DMS153 (cell line): ENCODE measurements at places on chromosomes 7 and 10.

DNA sequence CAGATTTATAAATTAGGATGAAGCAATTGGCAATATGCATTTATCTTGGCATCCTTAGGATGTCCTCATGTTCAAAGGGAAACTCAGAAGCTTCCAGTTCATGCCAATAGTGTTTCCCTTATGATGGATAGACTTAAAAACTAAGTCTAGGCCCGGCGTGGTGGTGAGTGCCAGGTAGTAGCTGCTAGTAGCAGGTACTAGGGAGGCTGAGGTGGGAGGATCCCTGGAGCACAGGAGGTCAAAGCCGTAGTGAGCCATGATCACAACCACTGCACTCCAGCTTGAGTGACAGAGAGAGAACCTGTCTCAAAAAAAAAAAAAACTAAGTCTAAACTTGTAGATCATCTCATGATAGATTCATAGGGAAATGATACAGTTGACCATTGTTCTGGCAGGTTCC lies 115.0 kb downstream of the DOCK1 start:
- no peak for DNase-seq

GRCh38 chr10:131004276-131004675 lies 307.2 kb downstream of the TCERG1L start:
- no peak for DNase-seq

- DNase-seq = no peak
These were observed 7.4 kb upstream of the TTYH3 start for GRCh38 chr7:2624293-2624886.

DNA sequence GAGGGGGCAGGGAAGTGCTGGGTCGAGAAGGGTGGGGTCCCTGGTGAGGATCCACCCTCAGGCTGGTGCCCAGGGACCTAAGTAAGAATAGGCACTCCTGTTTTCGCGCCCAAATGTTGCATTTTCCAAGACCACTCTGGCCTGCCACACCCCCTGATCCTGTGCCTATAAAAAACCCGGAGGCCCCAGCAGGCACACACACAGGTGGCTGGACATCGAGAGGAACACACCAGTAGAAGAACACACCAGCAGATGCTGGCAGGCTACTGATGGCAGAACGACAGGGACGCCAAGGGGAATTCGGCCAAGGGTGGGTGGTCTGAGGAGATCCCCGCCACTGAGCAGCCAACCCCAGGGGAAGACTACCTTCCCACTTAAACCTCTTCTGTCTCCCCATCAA lies 633.9 kb upstream of the POT1 start:
- no peak for DNase-seq

DNA sequence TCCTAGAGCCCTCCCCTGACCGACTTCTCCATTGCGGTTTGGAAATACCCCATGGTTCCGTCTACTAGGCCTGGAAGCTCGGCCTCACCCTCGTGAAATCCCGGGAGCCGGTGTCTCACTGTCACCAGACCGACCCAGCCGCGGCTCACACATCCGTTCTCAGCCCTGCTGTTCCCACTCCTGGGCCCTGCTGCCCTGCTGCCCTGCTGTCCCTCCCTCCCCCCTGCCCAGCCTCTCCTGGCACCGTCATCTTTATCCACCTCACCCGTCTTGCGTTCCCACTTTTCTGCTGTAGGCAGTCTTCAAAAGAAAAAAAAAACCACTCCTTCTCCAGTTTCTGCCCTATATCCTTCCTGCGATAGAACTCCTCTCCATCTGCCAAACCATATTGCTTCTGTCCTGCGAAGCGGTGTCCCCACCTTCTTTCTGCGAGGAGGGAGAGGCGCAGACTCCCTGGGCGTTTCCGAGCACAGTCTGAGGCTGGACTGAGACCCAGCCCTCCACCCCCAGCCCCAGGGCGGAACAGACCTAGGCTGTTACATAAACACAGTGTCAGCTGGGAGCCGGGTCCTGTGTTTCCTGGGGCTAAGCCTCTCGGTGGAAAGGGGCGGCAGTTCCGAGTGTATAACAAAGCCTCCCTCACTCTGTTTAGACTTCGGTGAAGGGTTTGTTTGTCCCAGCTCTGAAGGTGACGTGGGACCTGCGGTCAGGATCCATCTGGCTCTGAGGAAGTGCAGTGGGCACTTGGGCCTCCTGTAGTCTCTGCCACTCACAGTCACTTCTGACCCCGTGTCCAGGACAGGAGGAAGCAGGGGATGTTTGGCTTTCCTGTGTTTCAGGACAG lies 2.8 kb downstream of the AGAP3 start:
- no peak for DNase-seq

- no peak for DNase-seq
These were observed 421.4 kb upstream of the MGMT start for GRCh38 chr10:129045599-129045998.

DNA sequence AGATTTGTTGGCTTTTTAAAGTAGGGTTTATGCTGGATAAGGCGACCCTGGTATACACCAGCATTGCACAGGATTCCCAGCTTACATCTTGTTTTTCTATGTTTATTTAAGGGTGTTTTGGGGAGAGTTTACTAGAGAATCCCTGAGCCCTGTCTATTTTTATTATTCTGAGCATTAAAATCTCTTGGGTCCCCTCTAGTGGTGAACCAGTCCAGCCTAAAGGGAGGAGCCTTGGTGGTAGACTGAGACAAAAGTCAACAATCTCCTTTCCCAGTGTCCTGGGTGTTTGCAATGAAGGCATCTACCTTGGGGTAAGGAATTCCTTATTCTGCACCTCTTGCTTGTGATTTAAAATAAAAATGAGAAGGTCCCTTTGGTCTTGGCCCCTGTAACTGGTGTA lies 38.2 kb downstream of the ANTXRL start:
- DNase-seq = no peak

DNA sequence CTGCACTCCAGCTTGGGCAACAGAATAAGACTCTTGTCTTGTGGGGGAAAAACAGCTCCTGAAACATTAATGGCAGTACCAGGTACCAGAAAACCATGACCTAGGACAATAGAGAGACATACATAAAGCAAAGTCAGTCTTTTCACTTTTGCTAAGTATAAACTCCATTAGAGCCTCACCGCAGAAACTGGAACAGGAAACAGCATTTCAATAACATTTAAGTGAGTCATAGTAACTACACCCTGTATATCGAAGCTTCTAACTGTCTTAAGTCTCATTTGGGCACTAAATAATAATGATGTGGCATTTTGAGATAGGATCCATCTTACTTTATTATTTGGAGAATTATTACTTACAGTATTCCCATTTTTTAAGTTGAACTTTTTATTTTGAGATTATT lies 517.8 kb upstream of the CELF2 start:
- DNase-seq = no peak

DNA sequence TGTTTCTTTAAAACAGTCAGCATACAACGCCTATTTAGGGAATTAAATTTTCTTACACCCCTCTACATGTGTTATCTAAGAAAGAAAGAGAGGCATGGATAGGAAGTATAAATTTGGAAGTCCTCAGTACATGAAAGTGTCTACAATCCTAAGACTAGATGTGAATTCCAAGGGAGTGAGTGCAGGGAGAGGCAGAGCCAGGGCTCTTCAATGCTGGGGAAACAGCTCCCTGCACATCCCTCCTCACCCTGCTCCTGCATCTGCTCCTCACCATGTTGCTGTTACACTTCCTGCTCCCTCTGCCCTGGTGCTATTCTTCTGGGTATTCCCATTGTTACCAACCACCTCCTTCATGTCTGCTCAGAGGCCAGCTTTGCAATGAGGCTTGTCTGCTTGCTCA lies 229.1 kb upstream of the AKR1E2 start:
- DNase-seq = no peak

- no peak for DNase-seq
These were observed 18.3 kb downstream of the CYP26A1 start for GRCh38 chr10:93091960-93092359.

- DNase-seq = no peak
These were observed 3.3 kb downstream of the ADAMTS14 start for GRCh38 chr10:70675496-70676161.

- DNase-seq = no peak
These were observed 779 bp upstream of the ADCK2 start for GRCh38 chr7:140671966-140672365.
